ENCODE measurements at places on chromosomes 12 and 14.

DNA sequence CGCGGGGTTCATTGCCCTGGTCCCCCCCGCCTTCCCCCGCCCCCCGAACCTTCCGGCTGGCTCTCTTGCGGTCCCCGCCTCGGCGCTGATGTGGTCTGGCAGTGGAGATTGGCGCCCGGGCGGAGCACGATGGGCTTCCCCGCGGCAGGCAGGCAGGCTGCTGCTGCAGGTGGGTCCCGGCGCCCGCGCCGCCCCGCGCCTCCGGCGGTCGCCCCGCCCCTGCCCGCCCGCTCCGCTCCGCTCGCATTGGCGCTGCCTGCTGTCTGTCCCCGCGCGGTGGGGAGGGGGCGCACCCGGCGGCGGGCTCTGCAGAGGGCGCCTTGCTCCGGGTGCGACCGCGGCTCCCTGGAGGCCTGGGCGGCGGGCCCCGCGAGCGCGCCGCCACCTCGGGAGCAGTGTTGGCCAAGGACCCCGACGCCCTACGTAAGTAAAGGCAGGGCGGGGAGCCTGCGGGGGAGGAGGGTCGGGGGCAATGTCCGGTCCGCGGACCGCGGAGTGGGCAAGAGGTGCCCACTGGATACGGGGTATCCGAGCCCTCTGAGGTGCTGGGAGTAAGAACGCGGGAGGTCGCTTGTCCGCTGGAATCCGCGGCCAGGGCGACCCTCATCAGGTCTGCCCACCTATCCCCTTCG lies at the start of gene AKAP5:
AKAP5 (plus strand) TSS at position 309 of the 632 bp plus-strand sequence. CDS start 2,896 bp downstream, outside the sequence.
- no peaks in the 10 kb centered on the region for H3K27me3 ChIP-seq
- H3K4me1 ChIP-seq, result peaks cover 14% of the 10 kb centered on the region
- DNase-seq, result peak; percentile 63
- no peak within 1 kb of the TSS for H3K27ac ChIP-seq
- peak within 1 kb of the TSS; percentile 70 for H3K4me3 ChIP-seq
- no peaks in the 10 kb centered on the region for H3K36me3 ChIP-seq

GRCh38 chr14:89040080-89040459 lies 215.6 kb downstream of the TTC8 start:
- H3K36me3 ChIP-seq, result no peaks in the 10 kb centered on the region
- peaks cover 9% of the 10 kb centered on the region for H3K27me3 ChIP-seq
- no peak overlapping the region for H3K27ac ChIP-seq
- peaks cover 9% of the 10 kb centered on the region for H3K4me1 ChIP-seq

DNA sequence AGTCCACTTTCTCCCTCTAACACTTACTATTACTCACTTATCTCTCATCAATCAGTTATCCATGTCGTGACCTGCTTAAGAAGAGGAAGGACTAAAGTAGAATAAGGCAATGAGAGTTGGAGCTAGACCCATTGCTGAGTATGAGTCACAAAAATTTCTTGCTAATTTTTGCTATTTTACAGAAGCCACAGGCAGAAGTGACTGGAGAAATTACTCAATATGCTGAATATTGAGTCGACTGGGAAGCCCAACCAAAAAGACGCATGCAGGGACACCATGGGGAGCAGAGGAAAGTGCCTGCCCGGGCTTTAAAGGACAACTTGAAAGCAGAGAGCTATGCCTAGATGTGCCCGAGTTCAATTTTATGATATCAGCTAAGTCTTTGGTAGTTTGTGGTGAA lies 115.4 kb upstream of the FOXG1 start:
- H3K36me3 ChIP-seq, result no peaks in the 10 kb centered on the region
- no peaks in the 10 kb centered on the region for H3K27me3 ChIP-seq
- DNase-seq, result no peak

GRCh38 chr12:95141310-95141709 lies 67.9 kb upstream of the NR2C1 start:
- H3K27me3 ChIP-seq, result no peaks in the 10 kb centered on the region
- peaks cover 8% of the 10 kb centered on the region for H3K4me1 ChIP-seq
- DNase-seq, result no peak
- H3K36me3 ChIP-seq, result no peaks in the 10 kb centered on the region

GRCh38 chr14:50047274-50047676 lies 69.1 kb downstream of the VCPKMT start:
- H3K4me3 ChIP-seq, result no peak overlapping the region
- no peaks in the 10 kb centered on the region for H3K27me3 ChIP-seq
- H3K27ac ChIP-seq, result no peak overlapping the region

Data from endothelial cell of umbilical vein (primary cell).